ENCODE measurements at places on chromosomes 5 and 9. TPM values are rescaled to one million over a fixed set of nuclear protein-coding genes. Genes with fewer than 3 reads are reported as not detected.

GRCh38 chr5:154202379-154203260, 12.1 kb downstream of the GALNT10 start:
- no peak for DNase-seq

DNA sequence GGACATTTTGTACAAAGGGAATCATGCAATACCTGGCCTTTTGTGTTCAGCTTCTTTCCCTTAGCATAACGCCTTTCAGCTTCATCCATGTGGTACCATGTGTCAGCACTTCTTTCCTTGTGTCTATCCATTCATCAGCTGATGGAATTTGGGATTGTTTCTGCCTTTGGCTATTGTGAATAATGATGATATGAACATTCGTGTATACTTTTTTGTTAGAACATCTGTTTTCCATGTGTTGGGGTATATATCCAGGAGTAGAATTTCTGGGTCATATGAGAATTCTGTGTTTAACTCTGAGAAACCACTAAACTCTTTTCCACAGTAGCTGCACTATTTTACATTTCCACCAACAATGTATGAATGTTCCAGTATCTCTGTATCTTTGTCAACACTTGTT, 14.8 kb upstream of the PRRC2B start:
- DNase-seq = no peak

GRCh38 chr9:34590381-34591247, 1.1 kb upstream of the CNTFR start:
- DNase-seq = no peak

Gene LRRC14B
- not detected for total RNA-seq

Gene CYLC2
- total RNA-seq = not detected

Measured in glutamatergic neuron (in vitro differentiated cells).